ENCODE measurements at places on chromosomes 3 and 15. TPM values are rescaled to one million over a fixed set of nuclear protein-coding genes. Genes with fewer than 3 reads are reported as not detected.

Gene FBXL2
- total RNA-seq, result 20.7 TPM

Gene FGF7
- total RNA-seq, result under 0.01 TPM

Gene SLC22A13
- total RNA-seq, result 0.24 TPM

Gene AGTR1
- total RNA-seq, result not detected

Gene TNFSF10
- total RNA-seq, result 30.5 TPM

Gene CAMK1
- total RNA-seq, result 15.9 TPM

Gene PIERCE2
- total RNA-seq, result 1.7 TPM

Gene GPR176
- 2.6 TPM for total RNA-seq

Gene ARNT2
- total RNA-seq, result 0.21 TPM

Gene TRIM71
- total RNA-seq, result not detected

Gene SAMD7
- total RNA-seq, result not detected

Gene CAMP
- total RNA-seq, result 27.3 TPM

Gene LRRC58
- total RNA-seq, result 36.4 TPM

Gene FOXB1
- total RNA-seq, result not detected

Gene ASB14
- not detected for total RNA-seq

Gene CACNA2D2
- total RNA-seq, result not detected

Gene ITPKA
- 1.9 TPM for total RNA-seq

Gene KLHL18
- total RNA-seq, result 27.2 TPM

Gene ERC2
- total RNA-seq, result not detected

Gene CSPG5
- 0.21 TPM for total RNA-seq

Gene CGNL1
- 0.43 TPM for total RNA-seq

Gene C3orf20
- total RNA-seq, result not detected

Gene ECE2
- total RNA-seq, result under 0.01 TPM

Gene PODXL2
- 5.5 TPM for total RNA-seq

Gene PGBD4
- 1.5 TPM for total RNA-seq

Gene GCHFR
- 30.9 TPM for total RNA-seq

Gene PTH1R
- 2.7 TPM for total RNA-seq

Gene MFSD1
- total RNA-seq, result 48.4 TPM

Gene HTR3E
- total RNA-seq, result not detected

Gene C3orf49
- total RNA-seq, result not detected

Gene CFAP161
- total RNA-seq, result not detected

Gene ALG1L2
- not detected for total RNA-seq

Gene LRRC31
- 0.24 TPM for total RNA-seq

Gene C3orf33
- 4.5 TPM for total RNA-seq

Gene ERICH6
- total RNA-seq, result under 0.01 TPM

Gene DUOX1
- 34.3 TPM for total RNA-seq
